ENCODE measurements at places on chromosomes 11 and 22. TPM values are rescaled to one million over a fixed set of nuclear protein-coding genes. Genes with fewer than 3 reads are reported as not detected.

GRCh38 chr11:105456950-105457349 is 152.9 kb upstream of the GRIA4 start:
- no peaks in the 10 kb centered on the region for H3K36me3 ChIP-seq
- H3K27ac ChIP-seq = no peak overlapping the region
- H3K4me3 ChIP-seq = no peak overlapping the region
- H3K4me1 ChIP-seq = no peaks in the 10 kb centered on the region

DNA sequence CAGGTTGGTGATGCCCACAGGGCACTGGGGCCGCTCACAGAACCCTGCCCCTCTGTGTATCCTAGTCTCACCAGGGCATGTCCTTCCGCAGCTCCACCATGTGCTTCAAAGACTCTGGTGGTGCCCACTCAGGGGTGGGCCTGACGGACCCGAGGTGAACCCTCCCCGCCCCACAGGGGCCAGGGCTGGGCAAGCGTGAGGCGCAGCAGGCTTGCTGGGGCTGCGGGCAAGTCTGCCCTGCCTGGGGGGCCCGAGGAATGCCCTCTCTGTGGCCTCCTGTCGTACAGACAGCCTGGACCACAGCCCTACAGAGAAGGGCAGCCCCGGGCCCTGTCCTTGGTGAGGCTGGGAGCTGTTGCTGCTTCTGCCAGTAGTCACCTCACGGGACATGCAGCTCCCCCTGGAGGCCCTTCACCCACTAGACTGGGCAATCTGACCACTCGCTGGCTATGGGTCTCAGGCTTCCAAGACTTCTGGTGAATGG is 40.2 kb downstream of the TBX1 start:
- H3K36me3 ChIP-seq = no peaks in the 10 kb centered on the region
- H3K4me1 ChIP-seq = no peaks in the 10 kb centered on the region
- H3K27ac ChIP-seq = no peak overlapping the region

GRCh38 chr11:21069909-21070308 is 400.5 kb downstream of the NELL1 start:
- no peak for DNase-seq
- no peaks in the 10 kb centered on the region for H3K36me3 ChIP-seq
- H3K4me3 ChIP-seq = no peak overlapping the region
- no peaks in the 10 kb centered on the region for H3K4me1 ChIP-seq
- no peaks in the 10 kb centered on the region for H3K27me3 ChIP-seq

- peak overlapping the region; percentile 31 for H3K4me3 ChIP-seq
- H3K27me3 ChIP-seq = peaks cover 44% of the 10 kb centered on the region
- peak; percentile 83 for DNase-seq
- H3K4me1 ChIP-seq = peaks cover 13% of the 10 kb centered on the region
- H3K27ac ChIP-seq = no peak overlapping the region
Observed at GRCh38 chr11:120564573-120565311, 53.2 kb downstream of the GRIK4 start.

- no peaks in the 10 kb centered on the region for H3K27me3 ChIP-seq
- DNase-seq = no peak
- H3K4me1 ChIP-seq = no peaks in the 10 kb centered on the region
- no peak overlapping the region for H3K4me3 ChIP-seq
Observed at GRCh38 chr11:40030867-40031266, 1428.6 kb downstream of the LRRC4C start.

GRCh38 chr22:20953668-20954500 is 13.2 kb upstream of the AIFM3 start:
- H3K36me3 ChIP-seq = peaks cover 4% of the 10 kb centered on the region
- no peaks in the 10 kb centered on the region for H3K27me3 ChIP-seq
- H3K4me1 ChIP-seq = peaks cover 18% of the 10 kb centered on the region
- no peak overlapping the region for H3K27ac ChIP-seq

DNA sequence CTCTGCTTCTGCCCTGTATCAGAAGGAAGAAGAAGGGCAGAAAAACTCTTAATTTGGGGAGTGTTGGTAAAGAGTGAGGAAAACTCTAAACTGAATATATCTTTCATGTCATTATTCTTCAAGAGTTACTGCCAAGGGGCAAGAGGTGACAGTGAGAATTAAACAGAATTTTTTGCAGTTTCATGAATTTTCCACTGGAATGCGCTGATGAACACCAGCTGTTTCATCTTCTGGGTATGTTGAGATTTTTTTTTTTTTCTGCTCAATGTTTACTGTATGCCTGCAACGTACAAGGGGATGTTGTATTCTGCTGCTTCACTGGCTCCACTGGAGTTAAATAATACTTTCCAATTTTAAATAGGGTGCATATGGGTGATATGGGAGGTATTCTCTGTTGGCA is 117.8 kb downstream of the FAM76B start:
- no peak overlapping the region for H3K4me3 ChIP-seq
- no peak for DNase-seq
- H3K4me1 ChIP-seq = no peaks in the 10 kb centered on the region
- H3K36me3 ChIP-seq = no peaks in the 10 kb centered on the region
- no peak overlapping the region for H3K27ac ChIP-seq

GRCh38 chr11:28679795-28680468 is 571.7 kb downstream of the METTL15 start:
- no peak overlapping the region for H3K4me3 ChIP-seq
- no peak for DNase-seq
- H3K4me1 ChIP-seq = no peaks in the 10 kb centered on the region
- no peak overlapping the region for H3K27ac ChIP-seq

DNA sequence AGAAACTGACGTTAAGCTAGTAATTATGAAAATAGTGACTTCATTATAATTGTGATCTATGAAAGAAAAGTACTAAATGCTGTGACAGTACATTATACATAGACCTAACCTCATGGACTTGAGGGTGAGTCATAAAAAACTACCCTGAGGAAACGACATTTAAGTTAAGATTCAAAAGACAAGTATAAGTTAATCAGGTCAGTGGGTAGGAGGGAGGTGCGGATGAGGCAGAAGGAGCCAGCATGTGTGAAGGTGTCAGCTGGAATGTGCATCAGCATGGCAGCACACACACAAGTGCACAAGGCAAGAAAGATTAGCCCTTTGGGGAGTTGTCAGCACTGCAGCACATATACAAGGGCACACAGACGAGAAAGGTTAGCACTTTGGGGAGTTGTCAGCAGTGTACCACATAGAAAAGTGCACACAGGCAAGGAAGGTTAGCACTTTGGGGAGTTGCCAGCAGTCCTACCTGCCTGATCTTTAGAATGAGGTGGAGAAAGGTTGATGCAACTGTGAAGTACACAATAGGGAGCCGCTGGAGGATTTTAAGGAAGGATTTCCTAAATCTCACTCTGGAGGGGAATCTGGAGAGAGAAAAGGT is 31.6 kb upstream of the CAVIN3 start:
- no peak overlapping the region for H3K4me3 ChIP-seq
- H3K27me3 ChIP-seq = peaks cover 5% of the 10 kb centered on the region
- H3K27ac ChIP-seq = no peak overlapping the region
- peaks cover 6% of the 10 kb centered on the region for H3K4me1 ChIP-seq
- no peaks in the 10 kb centered on the region for H3K36me3 ChIP-seq

DNA sequence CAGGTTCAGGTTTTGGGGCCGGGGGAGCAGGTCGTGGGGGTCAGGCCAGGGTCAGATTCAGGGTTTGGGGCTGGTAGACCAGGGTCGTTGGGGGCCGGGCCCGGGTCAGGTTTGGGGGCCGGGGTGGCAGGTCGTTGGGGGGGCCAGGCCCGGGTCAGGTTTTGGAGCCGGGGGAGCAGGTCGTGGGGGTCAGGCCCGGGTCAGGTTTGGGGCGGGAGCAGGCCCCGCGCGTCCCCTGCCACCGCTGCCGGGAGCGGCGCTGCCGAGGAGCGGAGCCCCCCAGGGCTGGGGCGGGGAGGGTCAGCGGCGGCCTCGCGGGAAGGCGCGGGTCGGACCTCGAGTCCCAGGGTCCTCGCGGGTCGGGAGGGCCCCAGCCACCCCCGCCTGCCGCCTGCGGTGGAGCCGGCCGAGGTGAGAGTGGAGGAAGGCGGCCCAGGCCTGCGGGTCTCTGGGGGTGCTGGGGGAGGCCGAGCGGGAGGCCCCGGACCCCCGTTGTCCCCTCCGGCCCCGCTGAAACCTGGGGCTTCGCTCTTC is 535 bp downstream of the TRABD start:
- peak overlapping the region; percentile 71 for H3K27ac ChIP-seq
- H3K4me3 ChIP-seq = peak overlapping the region; percentile 59
- peaks cover 61% of the 10 kb centered on the region for H3K4me1 ChIP-seq
- peak; percentile 39 for DNase-seq

DNA sequence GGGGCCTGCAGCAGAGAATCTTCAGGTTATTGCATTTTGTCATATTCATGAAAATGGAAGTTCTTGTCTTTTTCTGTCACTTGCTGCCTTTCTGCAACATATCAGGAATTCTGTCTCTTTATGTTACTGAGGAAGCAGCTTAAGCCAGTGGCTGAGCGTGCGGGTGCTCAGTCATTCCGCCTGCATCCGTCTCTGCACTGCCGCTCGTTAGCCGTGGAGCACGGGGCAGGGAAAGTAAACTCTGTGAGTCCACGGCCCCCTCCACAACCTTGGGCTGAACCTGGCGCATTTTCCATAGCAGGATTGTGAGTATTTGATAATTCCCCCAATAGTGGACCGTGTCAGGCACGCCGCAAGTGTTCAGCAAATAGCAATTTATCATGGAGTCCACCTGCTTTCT is 1007.7 kb downstream of the BRD1 start:
- no peak overlapping the region for H3K27ac ChIP-seq
- no peak for DNase-seq
- no peaks in the 10 kb centered on the region for H3K27me3 ChIP-seq
- no peak overlapping the region for H3K4me3 ChIP-seq

DNA sequence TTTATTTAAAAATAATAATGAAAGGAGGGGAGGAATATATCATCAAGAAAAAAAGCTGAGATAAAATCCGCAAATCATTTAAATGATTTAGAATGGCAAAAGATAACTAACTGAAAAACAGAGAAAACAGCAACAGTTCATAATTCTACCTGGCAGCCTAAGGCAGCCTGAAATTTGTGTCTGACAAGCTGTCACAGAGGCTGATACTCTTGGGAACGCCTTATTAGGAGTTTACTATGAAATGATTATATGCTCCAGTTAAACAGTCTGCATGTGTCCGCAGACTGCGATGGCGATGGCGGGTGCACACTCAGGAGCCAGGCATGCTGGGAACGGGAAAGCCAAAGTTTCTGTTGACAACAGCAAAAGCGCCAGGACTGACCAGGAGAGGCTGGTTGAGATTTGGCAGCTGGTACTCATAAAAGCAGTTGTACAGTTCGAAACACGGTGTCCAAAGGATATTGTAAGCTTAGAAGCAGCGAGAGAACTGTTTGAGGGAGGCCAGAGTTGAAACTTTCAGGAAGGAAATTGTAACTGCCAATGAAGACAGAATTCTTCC is 172.9 kb upstream of the MPPED2 start:
- H3K36me3 ChIP-seq = no peaks in the 10 kb centered on the region
- H3K4me3 ChIP-seq = no peak overlapping the region
- no peak overlapping the region for H3K27ac ChIP-seq
- DNase-seq = no peak
- H3K4me1 ChIP-seq = no peaks in the 10 kb centered on the region

- H3K36me3 ChIP-seq = no peaks in the 10 kb centered on the region
- H3K27me3 ChIP-seq = no peaks in the 10 kb centered on the region
- no peaks in the 10 kb centered on the region for H3K4me1 ChIP-seq
- no peak for DNase-seq
Observed at GRCh38 chr22:34798605-34799004, 267.4 kb upstream of the ISX start.

DNA sequence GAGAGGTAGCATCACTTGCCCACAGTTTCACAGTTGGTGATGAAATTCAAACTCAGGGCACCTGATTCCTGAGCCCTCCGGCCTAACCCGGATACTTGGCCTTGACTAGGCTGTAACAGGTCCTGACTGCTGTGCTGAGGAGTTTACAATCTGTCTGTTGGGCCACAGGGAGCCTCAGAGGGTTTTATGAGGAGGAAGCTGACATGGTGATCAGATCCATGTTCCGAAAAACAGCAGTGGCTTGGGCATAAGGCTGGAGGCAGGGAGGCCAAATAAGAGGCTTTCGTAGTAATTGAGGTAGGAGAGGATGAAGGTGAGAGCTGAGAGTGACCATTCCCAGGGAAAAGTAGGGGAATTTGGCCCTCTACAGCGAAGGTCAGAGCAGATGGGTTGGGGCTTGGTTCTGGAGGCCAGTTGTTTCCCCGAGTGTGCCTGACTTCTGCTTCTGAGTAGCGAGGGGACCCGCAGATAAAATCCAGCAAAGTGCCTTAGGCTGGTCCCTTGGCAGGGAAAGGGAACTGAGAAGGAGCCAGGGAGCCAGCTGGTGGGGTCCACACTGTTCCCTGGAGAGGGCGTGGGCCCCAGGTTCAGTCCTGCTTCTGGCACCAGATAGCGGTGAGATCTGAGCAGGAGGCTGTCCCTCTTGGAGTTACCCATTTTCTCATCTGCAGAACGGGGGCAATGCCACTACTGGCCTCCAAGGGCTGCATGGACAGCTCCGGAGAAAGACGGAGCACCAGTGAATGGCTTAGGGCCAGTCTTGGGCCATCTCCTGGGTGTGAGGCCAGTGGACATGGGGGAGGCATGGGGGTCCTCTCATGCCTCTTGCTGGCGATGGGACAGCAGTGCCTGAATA is 6.5 kb downstream of the PRDM11 start:
- no peaks in the 10 kb centered on the region for H3K27me3 ChIP-seq
- no peak for DNase-seq
- H3K4me1 ChIP-seq = peaks cover 8% of the 10 kb centered on the region
- no peaks in the 10 kb centered on the region for H3K36me3 ChIP-seq

DNA sequence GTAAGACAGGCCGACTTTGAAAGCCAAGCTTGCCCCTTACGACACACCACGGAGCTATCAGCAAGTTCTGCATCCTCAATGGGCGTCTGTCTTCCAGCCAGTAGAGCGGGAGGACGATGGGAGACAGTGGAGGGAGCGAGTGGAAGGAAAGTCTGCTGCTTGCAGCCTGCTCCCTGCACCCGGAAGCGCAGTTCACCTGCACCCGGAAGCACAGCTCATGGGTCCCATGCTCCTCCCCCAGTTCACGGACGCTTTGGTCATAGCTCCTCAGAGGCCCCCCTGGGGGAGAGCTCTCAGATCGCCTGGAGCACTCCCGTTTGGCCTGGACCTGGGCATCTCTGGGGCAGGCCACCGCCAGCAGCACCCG is 51.3 kb downstream of the FBLN1 start:
- H3K27me3 ChIP-seq = no peaks in the 10 kb centered on the region
- H3K4me1 ChIP-seq = no peaks in the 10 kb centered on the region
- no peak overlapping the region for H3K4me3 ChIP-seq
- H3K27ac ChIP-seq = no peak overlapping the region
- no peak for DNase-seq

The BTBD18 gene
- total RNA-seq = not detected

The NLRP10 gene
- total RNA-seq = not detected

The SLC22A9 gene
- not detected for total RNA-seq

The MRGPRX3 gene
- not detected for total RNA-seq

The PTGDR2 gene
- 0.27 TPM for total RNA-seq

The IFITM10 gene
- total RNA-seq = 1.1 TPM

The SCN2B gene
- total RNA-seq = not detected

The HEPACAM gene
- total RNA-seq = not detected
